ENCODE measurements at places on chromosomes 13 and 19.

DNA sequence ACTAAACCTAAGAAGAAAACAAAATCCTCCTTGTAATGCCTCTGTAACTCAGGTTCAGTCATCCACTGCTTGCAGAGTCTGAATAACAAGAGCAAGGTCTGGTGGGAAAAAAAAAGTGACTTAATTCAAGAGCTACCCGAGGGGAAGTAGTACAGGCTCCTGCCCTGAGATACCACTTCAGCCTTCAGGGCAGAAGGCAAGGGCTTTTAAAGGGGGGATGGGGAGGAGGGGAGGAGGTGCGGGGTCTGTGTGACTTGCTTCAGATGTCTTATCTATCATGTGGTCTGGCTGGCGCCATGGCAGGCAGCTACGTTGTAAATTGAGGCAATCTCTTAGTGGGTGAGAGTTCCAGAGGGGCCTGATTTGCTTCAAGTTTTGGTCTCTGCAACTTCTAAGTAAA is 66.7 kb downstream of the LRRC63 start:
- DNase-seq = no peak

DNA sequence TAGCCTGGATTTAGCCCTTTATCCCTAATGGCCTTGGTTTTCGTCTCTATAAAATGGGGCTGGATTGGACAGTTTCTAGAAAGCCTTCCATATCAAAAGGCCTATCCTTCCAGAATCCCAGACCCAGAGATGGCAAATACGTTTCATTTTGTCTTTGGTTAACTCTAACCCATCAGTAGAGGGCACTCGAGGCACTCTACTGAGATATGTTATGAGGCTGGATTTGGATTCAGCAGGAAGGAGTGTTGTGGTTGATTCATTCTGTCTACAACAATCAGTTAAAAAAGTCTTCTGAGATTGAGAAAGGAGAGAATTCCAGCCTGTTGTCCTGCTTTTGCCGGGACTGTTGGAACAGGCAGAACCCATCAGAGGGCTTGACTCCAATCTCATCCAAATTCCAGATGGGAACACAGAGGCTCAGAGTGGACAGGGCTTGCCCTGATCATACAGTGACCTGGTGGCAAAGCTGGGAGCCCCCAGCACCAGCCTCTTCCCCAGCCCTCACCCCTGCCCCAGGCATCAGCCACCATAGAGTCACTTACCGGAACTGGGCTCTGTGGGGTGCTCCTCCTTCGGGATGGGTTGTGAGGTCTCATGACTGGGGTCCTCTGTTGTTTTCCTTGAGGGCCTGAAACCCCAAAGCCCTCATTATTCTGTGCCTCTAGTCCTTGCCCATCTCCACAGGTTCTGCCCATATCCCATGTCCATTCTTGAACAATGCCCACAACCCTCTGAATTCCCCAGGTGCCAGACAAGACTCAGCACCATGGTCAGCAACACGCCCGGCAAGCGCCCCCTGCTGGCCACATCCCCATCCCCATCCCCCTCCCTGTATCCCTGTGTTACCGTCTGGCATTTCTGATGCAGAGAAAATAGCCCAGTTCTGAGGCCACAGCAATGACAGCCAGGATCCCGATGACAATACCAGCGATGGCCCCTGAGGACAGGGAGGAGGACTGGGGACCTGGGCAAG is 12.3 kb upstream of the ZNF180 start:
- DNase-seq = peak; percentile 38

DNA sequence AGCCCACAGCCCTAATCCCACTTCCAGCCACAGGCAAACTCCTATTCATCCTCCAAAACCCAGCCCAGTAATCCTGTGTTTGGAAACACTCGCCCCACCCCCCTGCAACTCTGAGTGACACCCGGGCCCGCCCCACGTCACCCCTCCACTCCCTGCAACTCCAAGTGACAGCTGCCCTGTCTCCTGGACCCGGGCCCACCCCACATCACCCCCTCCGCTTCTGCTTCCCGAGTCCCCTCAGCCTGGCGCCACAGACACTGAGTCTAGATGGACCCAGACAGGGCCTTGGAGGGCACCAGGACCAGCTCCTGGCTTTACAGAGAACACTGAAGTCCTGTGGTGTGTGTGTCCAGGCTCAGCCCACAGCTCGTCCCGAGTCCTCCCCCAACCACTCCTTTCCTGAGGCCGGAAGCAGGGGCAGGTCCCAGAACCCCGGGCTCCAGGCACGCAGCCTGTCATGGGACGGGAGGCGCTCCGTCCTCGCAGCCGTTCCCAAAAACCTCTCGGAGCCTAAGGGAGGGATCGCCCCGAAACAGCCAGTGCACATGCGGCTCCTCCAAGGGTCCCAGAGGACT is 7.7 kb downstream of the REXO1 start:
- DNase-seq = peak; percentile 49

DNA sequence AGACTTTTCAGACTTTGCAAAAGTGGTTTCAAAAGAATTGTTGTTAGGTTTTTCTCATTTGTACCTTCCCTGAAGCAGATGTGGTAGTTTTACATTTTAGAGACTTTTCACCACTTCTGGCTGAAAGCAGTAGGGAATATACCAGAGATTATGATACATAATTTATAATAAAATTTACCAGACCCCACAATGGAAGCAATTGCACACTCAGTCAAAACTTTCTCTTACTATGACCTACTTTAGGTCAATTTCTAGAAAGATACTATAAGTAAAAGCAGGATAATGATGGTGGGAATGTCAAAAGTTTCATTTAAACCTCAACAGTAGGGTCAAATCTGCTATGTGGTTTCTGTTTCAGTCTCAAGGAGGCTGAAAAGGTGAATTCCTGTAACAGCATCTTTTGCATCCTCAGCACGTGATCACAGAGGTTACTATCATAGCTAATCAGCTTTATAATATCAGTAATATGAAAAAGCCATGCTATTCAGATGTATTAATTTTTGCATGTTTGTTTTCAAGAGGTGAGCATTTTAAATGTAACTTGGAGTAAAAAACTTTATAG is 26.9 kb downstream of the PCCA start:
- no peak for DNase-seq

DNA sequence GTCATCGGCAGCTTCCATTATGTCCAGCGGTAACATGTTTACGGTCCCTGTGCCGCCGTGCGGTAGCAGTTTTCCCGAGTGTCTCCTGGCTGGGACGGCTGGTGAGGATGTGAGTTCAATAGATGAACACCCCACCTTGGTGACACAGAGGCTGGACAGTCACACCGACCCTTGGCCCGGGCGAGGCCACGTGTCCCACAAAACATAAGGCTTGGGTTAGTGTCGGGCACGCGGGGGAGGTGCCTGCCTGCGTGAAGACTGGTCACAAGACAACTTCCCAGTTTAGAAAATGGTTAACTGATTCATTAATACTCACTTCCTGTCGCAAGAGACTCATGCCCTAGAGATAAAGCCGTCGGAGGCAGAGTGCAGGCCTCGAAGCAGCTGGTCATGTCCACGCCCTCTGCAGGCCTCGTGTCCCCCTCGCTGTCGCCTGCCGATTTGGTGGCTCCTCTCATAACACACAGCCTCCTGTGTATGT is 17.2 kb downstream of the RASA3 start:
- peak; percentile 95 for DNase-seq

DNA sequence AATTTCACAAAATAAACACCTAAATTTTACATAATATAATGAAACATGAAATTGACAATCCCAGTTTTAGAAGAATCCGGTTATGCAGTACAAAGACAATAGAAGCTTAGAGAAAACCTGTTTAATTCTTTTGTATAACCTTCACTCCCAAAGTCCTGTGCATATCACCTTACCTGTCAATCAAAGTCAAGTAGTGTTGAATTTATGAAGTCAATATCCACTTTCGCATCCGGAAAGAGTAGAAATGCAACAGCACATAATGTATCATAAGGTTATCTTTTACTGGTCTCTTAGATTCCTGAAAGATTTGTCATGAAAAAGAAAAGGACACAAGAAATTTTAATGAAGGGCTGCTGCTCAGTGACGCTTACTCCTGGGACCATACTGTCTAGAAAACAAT is 1112.6 kb downstream of the PCDH9 start:
- no peak for DNase-seq
